ENCODE measurements at places on chromosomes 2 and 18.

DNA sequence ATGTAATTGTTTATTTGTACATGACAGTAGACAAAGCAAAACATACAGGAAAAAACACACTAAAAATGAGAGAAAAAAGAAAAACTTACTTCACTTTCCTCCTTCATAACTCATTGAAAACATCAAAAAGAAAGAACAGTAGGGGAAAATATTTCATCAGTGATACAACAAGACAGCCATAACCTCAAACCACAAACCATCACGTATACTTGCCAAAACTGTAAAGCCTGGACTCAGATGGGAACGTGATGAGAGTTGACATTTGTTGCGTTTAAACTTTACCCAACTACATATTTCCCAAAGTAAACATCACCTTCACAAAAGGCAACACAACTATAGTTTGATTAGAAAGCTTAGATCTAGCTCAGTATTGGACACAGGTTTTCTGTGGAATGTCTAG lies 278.2 kb upstream of the COL3A1 start:
- DNase-seq: no peak

GRCh38 chr2:189485146-189485545 lies 43.9 kb downstream of the WDR75 start:
- DNase-seq: no peak

DNA sequence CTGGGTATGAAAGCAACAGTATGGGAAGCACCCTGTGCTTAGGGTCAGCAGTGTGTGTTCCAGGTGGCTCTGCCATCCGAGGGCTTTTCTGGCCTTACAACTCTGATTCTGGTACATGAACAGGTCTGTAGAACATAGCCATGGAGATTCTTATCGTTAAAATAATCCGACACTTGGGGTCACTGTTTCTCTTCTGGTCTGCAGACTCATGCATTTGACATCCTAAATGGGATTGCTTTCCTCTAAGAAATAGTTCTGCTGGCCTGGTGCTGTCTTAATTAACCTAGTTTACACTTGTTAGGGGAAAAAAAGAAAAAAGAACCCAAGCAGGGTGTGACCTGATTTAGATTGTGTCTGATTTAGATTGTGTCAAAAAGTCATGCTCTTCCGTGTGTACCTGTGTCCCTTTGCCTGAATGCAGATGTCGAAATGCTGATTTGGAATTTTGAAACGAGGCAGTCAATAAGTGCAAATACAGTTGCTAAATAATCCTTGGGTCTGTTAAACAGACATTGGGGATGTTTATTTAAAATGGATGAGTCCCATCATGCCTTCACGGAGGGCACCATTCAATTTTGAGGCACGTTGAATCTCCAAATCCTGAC lies 59.6 kb downstream of the TRPM8 start:
- DNase-seq: peak; percentile 40

DNA sequence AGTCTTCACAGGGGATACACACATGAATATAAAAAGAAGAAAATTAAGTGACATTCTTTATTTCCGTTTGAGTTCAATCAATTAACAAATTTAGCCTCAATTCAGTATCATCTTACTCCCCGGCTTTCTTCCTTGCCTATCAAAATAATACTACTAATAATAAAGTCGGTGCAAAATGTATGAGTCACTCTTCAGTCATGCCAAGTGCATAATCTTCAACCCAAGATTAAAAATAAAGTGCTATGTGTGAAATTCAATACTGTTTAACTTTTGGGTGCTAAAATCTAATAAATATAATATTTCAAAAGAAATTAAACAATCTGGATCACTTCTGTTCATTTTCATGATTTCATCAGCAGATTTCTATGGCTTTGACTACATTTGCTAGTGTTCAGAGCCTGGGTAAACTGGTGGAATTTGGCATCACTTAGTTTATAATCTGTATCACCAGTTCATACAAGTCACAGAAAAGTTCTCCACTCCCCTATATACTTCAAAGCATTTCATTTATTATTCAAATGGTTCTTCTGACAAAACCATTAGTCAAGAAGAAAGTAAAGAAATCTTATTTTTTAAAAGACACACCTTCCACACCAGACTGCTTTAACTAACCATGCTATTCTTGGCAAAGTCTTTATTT lies 183.6 kb downstream of the THADA start:
- no peak for DNase-seq

GRCh38 chr2:148814143-148814859 lies 60.7 kb upstream of the KIF5C start:
- no peak for DNase-seq

DNA sequence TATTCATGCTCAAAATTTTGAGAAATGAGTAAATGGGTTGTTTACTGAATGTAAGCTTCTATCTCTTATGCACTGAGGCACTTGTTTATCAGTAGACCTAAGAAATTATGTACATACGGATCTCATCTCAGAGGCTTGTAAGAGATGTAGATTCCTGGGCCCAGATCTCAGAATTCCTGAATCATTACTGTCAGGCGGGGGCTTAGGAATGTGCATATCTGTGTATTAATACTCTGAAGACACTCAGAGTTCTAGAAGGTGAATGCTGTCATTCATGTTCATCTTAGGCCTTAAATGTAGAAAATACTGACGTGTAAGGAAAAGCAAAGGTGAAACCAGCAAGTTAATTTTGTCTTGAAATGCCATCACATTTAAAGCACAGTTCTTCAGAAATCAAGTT lies 169.6 kb downstream of the FMNL2 start:
- no peak for DNase-seq

- DNase-seq: no peak
These were observed 272.3 kb upstream of the EPHA4 start for GRCh38 chr2:221844212-221845020.
